ENCODE measurements at places on chromosomes 5 and 9.
A peak's percentile ranks its signal among the peaks of the same experiment; 100 is the strongest.

- no peak for DNase-seq
Observed at GRCh38 chr5:113612060-113612496, 98.6 kb downstream of the YTHDC2 start.

DNA sequence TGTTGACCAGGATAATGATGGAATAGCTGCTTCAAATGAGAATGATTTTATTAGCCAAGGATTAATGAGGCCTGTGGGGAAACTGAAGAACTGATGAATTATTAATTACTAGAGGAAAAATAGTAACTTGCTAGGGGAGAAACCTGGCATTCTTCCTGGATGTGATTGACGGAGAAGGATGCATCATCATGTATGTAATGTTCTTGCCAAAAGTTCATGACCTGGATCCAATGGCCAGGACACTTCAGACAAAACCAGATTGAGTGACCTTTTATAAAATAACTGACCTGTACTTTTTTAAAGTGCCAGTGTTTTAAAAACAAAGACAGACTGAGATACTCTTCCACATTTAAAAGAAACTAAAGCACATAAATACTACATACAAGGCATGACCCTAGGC is 23.7 kb downstream of the KIAA1191 start:
- no peak for DNase-seq

- DNase-seq = no peak
Observed at GRCh38 chr5:137344723-137345322, 154.3 kb downstream of the SPOCK1 start.

DNA sequence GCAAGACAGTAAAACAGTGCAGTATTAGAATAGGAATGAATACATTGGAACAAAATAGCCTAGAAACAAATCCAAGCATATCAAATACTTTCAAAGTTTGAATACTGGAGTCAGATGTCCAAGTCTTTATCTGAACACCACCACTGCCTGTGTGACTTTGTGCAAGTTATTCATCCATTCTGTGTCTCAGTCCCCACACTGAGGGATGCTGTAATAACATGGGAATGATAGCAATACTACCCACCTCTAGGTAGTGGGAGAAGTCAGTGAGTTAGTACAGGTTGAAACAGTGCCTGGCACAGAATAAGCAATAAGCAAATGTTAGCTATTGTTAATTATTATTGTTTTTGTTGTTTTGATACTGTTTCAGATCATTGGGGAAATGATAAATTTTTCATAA is 130.9 kb downstream of the SUSD1 start:
- no peak for DNase-seq

DNA sequence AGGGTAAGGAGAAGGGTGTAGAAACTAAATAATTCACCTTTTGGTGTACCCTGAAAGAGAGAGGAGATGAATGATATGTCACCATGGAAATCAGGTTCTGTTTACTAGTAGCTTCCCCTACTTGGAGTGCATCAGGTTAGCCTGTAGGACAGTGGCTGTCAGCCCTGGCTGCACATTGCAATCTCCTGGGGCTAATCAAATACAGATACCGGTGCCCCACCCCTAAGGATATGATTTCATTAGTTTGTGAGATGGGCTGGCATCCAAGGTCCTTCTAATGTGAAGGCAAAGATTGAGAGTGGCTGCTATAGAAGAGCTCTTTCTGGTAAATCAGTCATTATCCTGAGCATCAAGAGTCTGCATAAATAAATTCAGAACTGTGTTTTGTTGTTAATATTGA is 47.2 kb downstream of the INSYN2B start:
- no peak for DNase-seq

- no peak for DNase-seq
Observed at GRCh38 chr9:129336130-129336528, 158.1 kb upstream of the IER5L start.

GRCh38 chr9:127561491-127562278 is 50.4 kb upstream of the STXBP1 start:
- no peak for DNase-seq

GRCh38 chr5:136042665-136043121 is 13.9 kb downstream of the TGFBI start:
- no peak for DNase-seq

DNA sequence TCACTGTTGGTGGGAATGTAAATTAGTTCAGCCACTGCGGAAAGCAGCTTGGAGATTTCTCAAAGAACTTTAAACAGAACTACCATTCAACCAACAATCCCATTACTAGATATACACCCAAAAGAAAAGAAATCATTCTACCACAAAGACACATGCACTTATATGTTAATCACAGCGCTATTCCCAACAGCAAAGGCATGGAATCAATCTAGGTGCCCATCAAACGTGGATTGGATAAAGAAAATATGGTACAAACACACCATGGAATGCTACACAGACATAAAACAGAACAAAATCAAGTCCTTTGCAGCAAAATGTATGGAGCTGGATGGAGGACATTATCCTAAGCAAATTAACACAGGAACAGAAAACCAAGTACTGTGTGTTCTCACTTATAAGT is 42.1 kb downstream of the PRUNE2 start:
- DNase-seq = no peak

DNA sequence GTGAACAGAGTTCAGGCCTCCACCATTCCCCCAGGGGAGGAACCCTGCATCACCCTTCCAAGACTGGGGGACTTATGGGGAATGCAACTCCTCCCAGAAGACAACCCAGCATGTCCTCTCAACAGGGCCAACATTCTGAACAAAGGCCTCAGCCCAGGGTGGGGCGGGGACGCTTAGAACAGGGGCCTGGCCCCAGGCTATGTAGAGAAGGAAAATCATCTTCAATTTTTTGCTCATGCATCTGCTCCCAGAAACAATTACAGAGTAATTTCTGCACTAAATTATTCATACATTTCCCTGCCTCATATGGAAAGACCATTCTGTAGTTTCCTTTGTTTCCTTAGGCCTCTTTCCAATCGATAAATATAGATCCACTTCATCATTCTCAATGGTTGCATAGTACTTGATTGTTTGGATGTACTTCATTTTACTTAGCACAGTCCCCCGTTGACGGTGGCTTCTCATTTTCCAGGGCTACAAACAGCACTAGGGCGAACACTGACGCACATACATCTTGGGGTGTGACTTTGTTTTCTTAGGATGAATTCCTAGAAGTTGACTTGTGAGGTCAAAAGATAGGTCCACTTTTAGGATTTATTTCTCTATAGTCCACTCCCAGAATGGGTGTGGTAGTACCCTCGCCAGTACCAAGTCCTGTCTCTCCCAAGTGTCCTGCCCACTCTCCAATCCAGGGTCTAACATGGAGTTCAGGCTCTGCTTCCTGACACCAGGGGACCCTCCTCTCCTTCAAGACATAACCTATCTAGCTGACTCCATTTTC is 27.2 kb upstream of the SMU1 start:
- DNase-seq = no peak

DNA sequence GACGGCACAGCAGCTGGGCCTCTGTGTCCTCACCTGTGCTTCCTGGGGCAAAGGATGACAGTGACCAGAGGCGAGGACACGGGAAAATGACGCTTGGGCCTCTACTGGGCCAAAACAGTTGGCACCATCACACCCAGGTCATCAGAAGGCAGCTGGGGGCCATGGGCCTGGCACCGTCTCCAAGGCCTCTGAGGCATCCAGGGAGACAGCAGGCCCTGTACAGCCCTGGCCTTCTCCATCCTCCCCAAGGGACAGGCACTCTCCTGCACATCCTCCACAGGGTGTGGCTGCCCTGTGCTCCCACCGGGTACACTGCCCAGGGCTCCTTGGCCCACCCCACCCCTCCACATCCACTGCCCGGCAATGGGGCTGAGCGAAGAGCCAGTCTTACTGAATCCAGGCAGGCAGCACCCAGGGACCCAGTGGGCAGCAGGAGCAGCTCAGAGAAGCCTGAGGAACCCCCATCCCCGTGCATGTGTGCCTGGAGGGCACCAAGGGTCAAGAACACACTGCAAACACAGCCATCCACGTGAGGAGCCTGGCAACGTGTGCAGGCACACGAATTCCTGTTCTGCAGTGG is 4.0 kb downstream of the LPCAT1 start:
- DNase-seq = peak; percentile 9

DNA sequence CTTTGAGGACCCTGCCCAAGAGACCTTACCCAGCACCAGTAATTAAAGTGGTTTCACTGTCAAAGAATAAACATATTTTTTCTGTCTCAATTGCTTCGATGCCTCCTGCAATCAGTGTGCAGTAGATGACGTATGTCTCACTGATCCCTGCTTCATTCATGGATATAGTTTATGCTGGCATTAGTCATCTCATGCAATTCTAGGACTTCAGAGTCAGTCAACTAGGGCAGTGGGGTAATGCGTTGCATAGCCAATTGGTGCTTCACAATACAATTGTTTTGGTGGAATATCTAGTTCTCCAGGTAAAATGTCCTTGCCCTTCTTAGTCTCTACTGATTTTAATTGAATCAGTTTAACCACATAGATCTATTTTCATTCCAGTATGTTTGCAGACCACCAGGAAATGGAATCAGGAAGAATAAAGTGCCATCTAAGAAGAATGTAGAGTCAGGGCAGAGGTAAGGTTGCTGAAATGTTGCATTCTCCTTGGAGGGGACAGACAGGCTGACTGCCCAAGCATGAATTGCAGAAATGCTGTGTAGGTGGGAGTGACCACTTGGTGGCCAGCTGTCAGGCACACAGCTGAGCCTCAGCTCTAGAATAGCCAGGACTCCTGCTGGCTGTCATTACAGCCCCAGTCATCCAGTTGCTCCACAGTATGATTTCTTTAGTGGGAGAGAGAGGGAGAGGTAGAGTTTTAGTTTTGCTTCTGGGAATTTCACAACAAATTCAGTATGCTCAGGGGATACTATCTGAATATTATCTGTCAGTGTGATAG is 73.5 kb upstream of the MEGF10 start:
- no peak for DNase-seq

DNA sequence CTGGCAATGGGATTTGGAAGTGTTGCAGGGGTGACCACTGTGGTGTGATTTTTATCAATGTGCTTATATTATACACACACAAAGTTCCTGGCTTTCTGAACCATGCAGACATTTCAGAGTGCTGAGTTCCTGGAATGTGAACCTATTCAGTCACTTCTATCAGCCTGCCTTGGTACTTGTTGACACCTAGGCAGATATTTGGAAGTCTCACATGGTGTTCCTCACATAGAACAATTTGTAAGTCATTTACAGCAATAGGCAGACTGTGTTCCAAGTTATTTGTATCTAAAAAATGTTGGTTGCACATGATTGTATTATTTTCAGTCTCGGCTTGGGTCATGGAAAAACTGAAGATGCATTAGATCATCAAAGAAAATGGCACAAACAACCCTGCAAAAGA is 182.2 kb downstream of the SREK1 start:
- no peak for DNase-seq

GRCh38 chr9:33698267-33698666 is 97.1 kb upstream of the PRSS3 start:
- DNase-seq = no peak

- no peak for DNase-seq
Observed at GRCh38 chr9:108351571-108351970, 504.2 kb downstream of the ACTL7B start.

DNA sequence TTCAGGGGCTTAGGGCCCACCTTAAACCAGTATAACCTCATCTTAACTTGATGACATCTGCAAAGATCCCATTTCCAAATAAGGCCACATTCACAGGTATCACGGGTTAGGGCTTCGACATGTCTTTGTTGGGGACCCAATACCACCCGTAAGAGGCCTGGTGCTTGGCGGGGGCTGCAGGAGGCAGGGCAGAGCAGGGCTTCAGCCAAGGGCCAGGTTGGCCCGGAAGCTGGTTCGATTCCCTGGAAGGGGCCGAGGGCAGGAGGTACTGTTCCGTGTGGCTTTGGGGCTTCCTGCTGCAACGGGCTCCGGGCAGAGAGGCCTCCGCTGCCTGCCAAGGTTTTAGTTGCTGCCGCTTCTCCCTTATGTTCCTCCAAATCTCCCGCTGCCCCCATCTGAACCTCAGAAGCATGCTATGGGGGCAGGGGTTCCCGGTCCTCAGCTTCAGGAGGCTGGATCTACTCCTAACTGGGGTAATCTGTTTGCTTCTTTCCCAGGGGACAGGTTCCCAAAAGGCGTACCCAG is 29.8 kb downstream of the MED10 start:
- DNase-seq = no peak

DNA sequence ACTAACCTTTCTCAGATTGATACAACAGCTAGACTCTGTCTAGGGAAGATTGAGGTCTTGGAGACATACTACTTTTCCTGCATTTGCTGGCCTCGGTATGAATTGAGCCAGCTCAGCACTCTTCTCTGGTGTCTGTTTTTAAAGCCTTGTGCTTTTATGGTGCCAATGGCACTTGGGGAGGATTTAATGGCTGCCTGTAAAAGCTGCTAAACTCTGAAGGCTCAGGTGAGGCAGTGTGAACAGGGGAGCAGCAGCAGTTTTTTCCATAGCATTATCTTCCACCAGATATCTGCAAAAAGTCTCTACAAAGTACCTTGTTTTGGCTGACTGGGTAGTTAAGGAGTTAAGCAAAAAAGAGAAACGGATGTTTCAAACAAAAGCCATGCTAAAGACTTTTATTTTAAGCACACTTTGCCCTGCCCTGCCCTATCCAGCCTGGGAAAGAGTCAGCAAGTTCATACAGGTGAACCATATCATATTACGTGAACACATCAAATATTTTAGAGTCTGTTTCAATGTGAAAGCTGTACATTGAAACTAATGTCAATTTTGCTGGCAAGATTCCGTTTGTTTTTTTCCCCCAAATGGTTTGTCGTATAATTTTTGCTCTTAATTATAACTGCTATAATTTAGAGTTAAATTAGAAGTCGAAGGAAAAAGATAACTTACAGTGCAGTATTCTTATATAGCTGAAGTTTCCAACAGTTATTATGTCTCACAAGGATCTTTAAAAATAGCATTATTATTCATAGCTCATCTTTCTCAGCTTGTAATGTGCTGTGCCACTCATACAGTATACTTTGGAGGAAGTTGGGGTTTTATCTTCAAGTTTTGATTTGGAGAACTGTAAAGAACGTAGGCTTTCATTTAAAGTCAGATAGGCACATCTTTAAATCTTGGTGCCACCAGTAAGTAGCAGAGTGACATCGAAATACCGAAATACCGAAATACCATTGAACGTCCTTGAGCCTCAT is 424.1 kb upstream of the CD180 start:
- DNase-seq = no peak

DNA sequence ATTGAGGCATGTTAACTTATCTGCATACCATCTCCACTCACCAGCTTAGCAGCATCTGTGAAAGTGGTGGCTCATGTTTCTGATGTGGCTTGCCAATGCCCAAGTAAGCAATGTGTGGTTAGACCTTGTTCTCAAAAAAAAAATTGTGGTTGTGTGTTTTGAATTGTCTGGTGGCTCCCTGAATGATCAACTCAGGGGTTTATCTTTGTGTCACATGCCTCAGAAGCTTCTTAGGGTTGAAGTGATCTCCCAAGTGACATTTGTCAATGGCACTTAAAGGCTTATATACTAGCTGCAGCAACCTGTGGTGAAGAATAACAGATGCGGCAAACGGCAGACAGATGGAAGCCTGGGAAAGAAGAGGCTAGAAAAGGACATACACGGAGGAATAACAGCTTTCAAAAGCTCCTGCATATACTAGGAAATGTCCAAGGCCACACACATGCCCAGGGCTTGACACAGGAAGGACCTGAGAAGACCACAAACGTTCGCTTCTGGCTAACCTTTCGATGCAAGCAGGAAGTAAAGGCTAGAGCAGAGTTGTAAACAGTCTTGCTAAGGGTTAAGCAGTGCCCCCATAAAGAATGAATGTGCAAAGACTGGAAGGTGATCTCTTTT is 42.2 kb upstream of the FSD1L start:
- peak; percentile 68 for DNase-seq
